ENCODE measurements at places on chromosomes 13 and 19.

DNA sequence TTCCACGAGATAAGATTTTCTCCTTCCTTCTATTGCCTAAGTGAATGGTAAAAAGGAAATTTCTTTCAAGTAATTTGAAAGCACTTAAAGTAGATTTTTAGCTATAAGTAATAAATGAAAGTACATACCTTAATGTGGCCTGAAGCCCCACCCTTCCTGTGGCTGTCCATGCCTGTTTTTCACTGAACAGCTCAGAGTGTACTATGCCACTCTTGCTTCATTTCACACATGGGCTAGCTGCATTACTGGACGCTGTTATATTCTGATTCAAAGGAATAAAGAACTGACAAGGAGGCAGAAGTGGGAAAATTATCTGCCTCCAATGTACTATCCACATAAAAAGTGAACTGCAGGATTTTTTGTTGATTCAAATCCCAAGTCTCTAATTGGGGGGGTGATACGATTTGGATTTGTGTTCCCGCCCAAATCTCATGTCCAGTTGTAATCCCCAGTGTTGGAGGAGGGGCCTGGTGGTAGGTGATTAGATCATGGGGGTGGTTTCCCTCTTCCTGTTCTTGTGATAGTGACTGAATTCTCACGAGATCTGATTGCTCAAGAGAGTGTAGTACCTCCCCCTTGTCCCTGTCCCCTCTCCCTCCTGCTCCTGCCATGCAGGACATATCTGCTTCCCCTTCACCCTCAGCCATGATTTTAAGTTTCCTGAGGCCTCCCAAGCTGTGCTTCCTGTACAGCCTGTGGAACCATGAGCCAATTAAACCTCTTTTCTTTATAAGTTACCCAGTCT, 154.7 kb upstream of the SGCG start:
- no peak for DNase-seq

- DNase-seq = no peak
Observed at GRCh38 chr19:39837978-39838377, 4.0 kb upstream of the DYRK1B start.

GRCh38 chr13:111861766-111862366, 205.1 kb upstream of the SOX1 start:
- DNase-seq = no peak

DNA sequence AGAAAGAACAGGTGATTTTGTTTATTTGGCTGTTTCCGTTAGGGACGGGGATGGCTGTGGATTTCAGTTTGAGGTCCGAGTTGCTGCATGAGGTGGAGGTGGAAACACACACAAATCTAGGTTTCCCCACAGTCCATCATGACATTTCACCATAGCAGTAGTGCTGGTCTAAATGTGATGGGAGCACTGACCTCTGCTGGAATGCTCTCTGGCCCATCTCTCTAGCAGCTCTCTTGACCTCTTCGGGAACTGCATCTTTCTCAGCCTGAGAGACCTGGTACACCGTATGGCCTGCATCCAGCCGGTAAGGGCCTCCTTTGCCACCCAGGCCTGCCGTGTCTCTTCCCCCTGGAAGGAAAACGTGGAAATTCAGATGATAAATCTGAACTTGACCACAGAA, 154.0 kb downstream of the RGCC start:
- DNase-seq = no peak

GRCh38 chr13:37491661-37492060, 106.9 kb downstream of the POSTN start:
- no peak for DNase-seq

DNA sequence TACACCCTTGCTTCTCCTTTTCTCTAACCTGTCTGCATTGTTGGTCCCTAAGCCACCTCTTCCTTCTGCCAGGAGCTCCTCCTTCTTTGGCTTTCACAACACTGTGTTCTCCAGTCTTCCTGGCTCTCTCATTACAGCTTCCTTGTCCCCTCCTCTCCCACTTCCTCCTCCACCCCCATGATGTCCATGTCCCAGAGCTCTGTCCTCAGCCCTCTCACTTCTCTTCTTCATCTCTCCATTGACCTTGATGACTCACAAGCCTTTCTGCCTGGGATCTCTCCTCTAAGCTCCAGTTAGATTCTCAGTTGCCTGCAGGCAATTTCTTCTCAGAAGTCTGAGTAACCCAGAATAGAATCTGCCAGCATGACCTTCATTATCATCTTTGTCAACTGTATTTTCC, 100.3 kb upstream of the WASF3 start:
- no peak for DNase-seq

- DNase-seq = no peak
Observed at GRCh38 chr13:41061914-41062837, 867 bp downstream of the WBP4 start.
